CMK (cell line): ENCODE measurements at places on chromosomes 6 and 20.

DNA sequence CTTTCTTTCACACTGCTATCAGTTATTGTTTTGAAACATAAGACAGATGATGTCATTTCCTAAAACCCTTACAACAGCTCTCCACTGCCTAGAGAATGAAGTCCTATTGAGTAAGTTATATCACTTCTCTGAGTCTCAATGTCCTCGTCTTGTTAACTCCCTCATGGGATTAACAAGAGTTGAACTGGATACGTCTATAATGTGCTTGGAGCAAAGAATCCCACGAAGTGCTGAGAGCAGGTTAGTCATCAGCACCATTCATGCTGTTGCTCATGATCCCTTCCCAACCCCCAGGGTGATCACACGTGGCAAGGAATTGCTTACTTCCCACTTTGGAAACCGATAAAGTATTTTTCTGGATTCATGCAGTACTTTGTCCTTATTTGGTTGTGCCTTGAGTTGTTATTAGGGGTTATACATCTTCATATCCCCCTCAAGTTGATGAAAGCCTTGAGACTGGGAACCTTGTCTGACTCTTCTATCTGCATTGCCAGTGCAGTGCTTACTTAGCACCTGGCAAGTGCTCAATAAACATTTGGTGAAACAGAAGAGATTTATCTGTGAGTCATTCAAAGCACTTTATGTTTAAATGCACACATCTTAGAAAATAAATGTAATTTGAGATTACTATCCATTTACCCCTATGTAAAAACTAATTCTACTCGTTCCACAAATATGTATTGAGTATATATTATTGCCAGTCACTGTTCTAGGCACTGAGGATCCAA, 487.5 kb downstream of the EPM2A start:
- DNase-seq, result no peak

- DNase-seq, result no peak
These were observed 214.3 kb downstream of the TFAP2C start for GRCh38 chr20:56843386-56843785.

DNA sequence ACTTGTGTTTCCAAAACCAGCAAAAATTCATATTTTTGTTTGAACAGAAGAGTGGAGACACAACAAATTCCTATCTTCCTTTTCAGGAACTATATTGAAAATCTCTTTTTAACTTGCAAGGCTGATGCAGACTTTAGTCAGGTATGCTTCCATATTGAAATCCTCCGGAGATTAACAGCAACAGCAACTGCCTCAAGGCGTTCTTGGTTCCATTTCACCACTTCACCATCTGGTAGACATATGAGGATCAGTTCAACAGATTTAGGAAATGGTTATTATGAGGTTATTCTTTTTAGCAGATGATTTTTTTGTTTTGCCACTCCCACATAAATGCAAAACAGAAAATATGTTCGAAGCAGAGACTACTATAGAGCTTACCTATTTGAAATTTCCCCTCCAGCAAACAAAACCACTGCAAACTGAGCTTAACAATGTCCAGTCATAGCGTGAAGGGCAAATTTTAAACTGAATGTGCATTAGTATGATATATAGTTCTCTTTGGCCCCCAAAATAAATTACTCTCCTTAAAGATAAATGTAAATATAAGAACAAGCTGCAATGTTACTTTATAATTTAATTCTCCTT, 520.5 kb upstream of the ADGRB3 start:
- DNase-seq, result no peak

DNA sequence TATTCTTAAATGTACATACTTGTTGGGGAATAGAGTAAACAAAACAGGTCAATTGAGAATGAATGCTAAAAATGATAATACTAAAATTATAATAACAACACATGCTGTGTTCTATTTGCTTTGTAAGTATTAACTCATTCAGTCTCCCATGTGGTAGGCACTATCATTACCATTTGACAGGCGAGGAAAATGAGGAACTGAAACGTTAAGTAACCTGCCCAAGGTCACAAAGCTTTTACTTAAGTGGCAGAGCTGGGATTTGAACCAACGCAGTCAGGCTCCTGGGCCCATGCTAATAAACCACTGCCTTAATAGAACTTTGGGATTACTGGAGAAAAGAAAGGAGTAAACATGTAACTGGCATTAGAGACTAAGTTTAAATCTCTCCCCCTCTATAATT, 3.8 kb downstream of the NSFL1C start:
- DNase-seq, result no peak

- no peak for DNase-seq
These were observed 55.4 kb upstream of the GATA5 start for GRCh38 chr20:62531046-62531838.

GRCh38 chr6:94190030-94190429, 770.7 kb upstream of the EPHA7 start:
- DNase-seq, result no peak

- no peak for DNase-seq
These were observed 95.2 kb downstream of the ANKRD60 start for GRCh38 chr20:58133020-58133808.

- DNase-seq, result no peak
These were observed 523 bp upstream of the COX7A2 start for GRCh38 chr6:75244063-75244584.

GRCh38 chr6:55141611-55142010, 32.7 kb upstream of the HCRTR2 start:
- DNase-seq, result no peak

GRCh38 chr20:1964061-1964460, 29.8 kb downstream of the PDYN start:
- DNase-seq, result no peak

- DNase-seq, result no peak
These were observed 679.7 kb upstream of the EPHA7 start for GRCh38 chr6:94099072-94099471.

- no peak for DNase-seq
These were observed 25.3 kb downstream of the RBCK1 start for GRCh38 chr20:433300-433975.

GRCh38 chr6:100084991-100085364, 91.0 kb upstream of the MCHR2 start:
- no peak for DNase-seq

DNA sequence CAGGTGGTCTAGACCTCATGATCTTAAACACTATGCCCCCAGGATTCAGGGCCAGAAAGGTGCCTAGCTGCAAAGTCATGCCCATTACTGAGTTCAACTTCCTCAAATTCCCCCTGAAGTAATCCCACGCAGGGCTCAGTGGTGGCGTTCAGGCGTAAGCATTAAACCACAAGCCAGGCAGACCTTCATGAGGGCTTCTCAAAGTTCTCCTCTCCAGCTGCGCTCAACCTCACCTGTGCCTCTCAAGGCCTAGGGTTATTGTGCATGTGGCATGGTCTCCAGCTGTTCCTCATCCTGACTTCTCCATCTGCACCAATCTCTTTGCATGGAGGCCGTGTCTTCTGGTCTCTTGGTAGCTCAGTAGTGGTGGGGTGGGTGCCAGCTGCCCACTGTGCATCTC, 113.6 kb downstream of the TSHZ2 start:
- no peak for DNase-seq

GRCh38 chr6:165515963-165516624, 146.9 kb downstream of the PDE10A start:
- DNase-seq, result no peak

GRCh38 chr6:131062241-131063027, 611 bp downstream of the EPB41L2 start:
- DNase-seq, result no peak

GRCh38 chr20:63635431-63636141, 8.7 kb upstream of the GMEB2 start:
- no peak for DNase-seq

GRCh38 chr6:23661549-23661948, 464.5 kb upstream of the NRSN1 start:
- no peak for DNase-seq

DNA sequence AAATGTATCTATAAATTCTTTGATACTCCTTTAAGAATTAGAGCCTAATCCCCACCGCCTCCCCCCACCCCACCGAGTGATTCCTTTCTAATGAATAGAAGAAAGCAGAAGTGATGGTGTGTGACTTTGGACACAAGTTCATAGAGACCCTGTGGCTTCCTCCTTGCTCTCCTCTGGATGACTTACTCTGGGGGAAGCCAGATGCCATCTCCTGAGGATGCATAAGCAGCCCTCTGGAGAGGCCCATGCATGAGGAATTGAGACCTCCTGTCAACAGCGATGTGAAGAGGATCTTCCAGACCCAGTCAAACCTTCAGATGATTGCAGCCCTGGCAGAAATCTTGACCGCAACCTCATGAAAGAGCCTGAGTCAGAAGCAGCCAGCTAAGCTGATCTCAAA, 21.1 kb downstream of the AHCY start:
- DNase-seq, result no peak

GRCh38 chr6:132763269-132763668, 5.6 kb upstream of the VNN2 start:
- DNase-seq, result no peak

- no peak for DNase-seq
These were observed 46.4 kb upstream of the DST start for GRCh38 chr6:56689114-56689513.

DNA sequence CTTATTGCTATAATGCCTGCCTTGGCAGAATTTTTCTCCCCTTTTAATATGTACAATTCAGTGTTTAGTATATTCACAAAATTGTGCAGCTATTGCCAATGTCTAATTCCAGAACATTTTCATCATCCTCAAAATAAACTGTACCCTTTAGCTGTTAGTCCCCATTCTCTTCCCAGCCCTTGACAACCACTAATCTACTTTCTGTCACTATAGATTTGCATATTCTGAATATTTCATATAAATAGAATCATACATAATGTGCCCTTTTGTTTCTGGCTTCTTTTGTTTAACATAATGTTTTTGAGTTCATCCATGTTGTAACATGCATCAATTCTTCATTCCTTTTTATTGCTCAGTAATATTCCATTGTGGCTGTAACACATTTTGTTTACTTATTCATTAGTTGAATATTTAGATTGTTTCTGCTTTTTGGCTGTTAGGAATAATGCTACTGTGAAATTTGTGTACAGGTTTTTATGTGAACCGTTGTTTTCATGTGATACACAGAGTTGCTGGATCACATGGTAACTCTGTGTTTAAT, 22.4 kb downstream of the STK4 start:
- no peak for DNase-seq

DNA sequence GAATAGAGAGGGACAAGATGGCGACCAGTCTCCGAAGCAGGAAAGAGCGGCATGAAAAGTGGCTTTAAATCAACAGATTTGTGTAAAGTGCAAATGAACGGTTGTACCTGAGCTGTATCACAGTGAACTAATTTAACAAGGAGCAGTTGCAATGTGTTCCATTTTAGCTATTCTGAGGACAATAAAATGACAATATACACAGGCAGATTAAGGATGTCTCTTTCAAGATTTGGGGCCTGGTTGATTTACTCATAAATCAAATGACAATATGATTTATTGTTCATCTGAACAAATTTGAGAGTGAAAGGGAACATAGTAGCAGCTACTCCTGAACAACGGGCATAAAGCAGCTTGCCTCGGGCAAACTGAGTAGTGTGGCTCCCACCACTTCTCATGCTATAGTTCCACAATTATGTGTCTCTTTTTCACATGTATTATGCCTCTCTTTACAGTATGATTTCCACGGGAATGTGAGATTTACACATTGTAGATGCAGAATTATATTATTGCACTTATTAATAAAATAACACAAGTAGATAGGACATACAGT, 204.1 kb upstream of the AGPAT4 start:
- no peak for DNase-seq

DNA sequence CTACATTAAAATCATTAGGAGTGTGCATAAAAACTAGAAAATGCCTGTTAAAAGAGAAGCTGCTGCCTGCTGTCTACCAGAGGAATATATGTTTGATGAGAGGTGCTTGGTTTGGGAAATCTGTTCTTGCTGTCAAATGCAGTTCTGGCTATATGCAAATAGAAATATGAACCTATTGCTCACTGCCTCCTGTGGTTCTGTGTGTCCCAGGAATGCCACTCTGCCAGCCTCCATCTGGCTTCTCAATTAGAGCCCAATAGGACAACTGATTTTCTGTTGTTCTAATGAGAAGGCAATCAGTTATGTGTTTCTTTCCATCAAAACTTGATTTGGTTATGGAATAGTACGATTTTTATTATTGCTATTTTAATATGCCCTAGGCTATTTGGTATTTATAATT, 759.7 kb downstream of the HDGFL1 start:
- DNase-seq, result no peak

DNA sequence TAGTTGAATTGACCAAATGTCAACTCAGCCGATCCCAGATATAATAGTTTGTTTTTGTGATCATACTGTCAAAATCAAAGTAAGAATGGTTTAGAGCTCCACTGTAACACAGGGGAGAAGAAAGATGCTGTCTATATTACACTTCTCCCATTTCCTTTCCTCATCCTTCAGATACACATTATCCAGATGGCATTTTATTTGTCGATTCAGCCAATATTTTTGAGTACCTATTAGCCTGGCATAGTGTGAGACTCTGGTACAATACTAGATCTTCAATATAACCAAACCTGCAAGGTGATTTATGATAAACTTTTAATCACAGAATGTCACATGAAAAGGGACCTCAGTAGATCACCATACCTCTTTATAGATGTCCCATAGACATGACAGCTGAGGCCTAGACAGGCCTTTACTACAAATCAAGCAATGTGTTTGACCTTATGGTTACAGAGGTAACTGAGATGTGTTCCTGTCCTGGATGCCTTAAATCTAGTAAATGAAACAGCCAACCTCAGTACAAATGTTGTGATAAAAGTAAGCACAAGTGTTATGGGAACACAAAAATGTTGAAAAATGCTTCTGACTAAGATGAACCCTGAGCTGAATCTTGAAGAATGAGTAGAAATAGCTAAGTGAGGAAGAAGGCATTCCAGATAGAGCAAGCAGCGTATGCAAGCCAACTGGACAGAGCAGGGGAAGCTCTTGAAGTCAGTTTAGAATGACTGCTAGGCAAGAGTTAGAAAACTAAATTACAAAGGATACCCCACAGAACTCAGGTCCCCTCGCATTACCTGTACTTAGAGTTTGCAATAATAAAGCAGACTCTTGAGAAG, 1.9 kb downstream of the FBXO9 start:
- no peak for DNase-seq

DNA sequence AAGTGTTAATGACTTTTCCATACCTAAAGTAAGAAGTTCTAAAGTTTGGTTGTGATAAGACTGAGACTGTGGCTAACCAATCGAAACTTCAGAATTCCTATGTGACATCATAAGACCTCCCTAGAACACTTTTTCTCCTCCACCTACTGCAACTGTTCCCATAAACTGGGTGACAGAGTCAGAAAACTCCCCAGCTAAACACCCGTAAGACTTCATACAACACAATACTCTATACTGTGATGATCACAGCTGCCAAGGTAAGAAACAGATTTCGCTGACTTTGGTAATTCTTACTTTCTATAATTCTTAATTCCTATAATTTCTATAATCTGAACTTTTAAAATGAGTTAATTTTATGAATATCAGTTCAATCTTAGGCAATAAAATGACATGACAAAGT, at the start of gene PLN:
TSS of gene PLN (plus strand) at position 161 of the 400 bp plus-strand sequence. CDS start 10,626 bp downstream, outside the sequence.
- DNase-seq, result no peak
